ENCODE measurements at places on chromosomes 3 and 15.

GRCh38 chr3:11056531-11057050, 64.0 kb downstream of the SLC6A1 start:
- DNase-seq, result no peak

DNA sequence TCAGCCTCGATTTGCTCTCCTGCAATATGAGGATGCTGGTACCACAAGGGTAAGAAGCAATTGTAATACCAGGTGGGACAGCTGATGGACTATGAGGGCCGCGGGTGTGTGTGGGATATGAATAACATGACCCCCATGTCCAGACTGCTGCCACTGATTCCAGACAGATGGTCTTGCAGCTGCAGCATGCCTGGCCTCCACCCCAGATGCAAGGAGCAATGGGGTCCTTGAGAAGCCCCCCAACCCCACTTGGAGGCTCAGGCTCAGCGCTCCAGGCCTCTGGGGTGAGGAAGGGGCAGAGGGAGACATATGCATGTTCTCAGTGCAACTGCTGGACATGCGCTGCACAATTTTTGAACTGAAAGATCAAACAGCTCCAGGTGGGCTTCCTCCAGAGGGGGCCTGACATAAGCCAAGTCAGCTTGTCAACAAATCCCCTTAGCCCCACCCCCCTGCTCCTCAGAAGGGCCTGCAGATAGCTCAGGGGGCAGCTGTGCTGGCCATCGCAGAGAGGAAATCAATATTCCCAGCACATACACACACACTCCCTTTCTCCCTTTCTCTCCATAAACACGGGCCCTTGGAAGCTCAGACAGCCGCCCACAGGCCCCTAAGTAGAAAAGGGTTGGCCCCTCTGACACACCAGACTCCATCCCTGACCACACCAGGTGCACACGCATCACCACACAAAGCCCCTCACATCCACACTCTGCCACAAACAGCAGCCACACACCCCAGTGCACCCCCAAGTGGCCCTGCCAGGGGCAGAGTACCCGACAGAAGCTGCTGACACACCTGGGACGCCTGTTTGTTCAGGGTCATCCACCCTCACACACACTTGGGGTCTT, 107.0 kb downstream of the IQSEC1 start:
- DNase-seq, result no peak

GRCh38 chr3:194702545-194702944, 16.9 kb downstream of the FAM43A start:
- no peak for DNase-seq

DNA sequence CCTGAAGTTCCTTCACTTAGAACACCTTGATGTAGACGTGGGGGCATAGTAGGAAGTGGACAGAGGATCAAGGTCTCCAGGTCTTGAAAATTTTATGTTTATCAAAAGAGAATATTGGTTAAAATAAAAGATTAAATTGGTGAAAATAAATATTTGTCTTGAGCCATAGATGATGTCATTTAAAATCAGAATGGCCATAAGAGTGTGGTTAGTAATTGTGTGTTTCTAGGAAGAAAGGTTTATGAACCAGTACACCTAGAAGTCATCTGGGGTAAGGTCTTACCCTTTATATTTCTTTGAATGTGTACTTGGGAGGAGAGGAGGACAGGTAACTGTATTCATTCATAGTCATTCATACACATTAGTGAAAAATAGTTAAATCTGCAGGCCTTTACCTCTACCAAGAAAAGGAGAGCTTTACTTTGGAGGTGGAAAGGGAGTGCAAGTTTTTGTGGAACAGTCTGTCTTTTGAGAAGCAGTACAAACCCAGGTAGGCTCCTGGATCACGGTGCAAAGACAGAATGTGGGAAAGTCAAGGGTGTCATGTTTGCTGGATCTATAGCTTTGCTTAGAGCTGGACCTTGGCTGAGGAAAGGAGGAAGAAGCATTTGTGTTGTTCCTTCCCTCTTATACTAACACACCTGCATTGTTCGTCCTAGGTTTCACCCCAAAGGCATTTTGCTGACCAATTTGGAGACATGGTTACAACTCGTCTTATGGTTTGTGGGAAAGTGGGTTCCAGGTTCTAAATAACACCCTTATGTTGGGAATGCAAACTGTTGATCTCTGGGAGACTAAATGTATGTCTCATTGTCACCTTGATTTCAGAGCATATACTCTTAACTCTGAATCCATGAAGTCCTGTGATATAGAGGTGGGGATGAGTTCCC, 6.2 kb downstream of the SCAANT1 start:
- DNase-seq, result no peak

GRCh38 chr3:74832925-74833324, 218.5 kb upstream of the CNTN3 start:
- DNase-seq, result no peak

DNA sequence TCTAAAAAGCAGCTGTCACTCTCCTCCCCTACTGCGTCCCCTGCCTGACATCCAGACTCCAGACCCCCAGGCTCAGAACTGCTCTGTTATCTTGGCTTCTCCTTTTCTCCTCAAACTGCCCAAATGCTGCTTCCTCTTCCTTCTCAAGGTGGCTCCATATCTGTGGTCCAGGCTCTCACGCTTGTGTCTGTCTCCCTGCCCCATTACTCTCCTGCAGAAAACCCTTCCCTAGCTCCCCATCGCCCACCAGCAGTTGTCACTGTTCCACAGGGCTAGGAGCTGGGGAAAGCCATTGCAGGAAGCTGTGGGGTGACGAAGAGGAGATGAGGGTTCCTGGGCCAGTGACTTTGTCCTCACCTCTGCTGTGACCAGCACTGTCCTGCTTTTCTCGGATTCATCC, 30.7 kb upstream of the CGNL1 start:
- DNase-seq, result no peak

GRCh38 chr15:60583946-60584345, 105.0 kb upstream of the ICE2 start:
- DNase-seq, result no peak

DNA sequence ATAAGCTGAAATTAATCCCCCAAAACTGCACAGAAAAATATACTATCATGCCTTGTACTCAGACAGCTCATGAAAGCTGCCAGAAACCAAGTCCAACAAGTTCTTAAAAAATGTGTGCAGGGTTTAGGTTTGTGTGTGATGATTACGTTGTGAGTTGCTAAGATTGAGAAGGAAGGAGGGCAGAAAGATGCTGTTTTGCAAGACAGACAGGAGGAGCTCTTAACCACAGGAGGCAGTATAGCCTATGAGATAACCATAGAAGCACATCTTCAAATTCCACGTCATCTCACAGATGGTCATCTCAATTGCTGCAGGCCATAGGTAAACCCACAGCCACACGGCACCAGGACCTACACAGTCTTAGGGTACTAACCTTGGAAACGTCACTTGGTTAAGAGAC, 191.9 kb downstream of the STT3B start:
- DNase-seq, result peak; percentile 35

DNA sequence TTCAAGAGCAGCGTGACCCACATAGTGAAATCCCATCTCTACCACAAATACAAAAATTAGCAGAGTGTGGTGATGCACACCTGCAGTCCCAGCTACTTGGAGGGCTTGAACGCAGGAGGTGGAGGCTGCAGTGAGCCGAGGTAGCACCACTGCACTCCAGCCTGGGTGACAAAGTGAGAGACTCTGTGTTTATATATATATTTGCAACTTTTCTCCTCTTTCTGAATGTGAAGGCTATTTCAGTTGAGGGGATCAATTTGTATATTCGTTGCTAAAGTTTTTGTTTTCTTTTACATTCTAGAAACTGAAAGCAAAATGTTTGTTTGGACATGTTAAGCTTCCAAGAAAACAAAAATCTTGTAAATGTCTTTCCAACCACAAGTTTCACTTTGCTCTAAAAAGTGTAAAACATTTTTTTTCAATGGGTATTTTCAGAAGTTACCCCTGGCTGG, 29.8 kb upstream of the FAM98B start:
- DNase-seq, result no peak

DNA sequence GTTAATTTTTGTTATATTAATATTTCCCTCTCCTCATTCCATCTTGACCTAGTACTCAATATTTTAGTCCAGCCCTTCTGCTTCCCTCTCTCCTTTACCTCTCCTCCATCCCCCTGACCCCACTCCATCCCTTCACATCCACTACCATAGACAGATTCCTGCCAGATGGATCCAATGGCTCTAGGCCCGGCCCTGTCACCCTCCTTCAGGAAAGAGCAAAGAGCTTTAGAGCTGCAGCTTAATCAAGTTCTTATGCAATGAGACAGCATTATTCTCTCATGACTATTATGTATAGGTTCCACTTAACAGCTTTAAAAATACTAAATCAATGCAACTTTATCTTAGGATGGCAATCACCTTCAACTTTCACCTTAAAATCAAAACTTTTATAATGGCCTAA, 200.7 kb upstream of the TTC14 start:
- no peak for DNase-seq

DNA sequence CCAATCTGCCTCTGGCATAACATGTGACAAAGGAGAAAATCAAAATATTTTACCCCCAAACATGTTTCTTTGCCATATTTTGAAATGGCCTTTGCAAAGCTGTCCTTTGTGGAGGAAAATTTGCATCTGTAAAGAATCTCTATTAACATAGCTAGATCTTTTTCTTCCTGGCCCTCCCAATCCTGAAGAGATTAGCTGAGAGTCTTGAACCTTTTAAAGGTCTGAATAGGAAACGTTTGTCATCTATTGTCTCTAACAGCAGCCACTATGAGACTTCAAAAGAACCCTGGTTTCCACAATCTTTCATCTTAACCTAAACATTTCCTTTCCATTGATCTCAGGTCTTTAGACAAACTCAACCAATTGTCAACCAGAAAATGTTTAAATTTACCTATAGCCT, 520.9 kb upstream of the TGFBR2 start:
- DNase-seq, result no peak

DNA sequence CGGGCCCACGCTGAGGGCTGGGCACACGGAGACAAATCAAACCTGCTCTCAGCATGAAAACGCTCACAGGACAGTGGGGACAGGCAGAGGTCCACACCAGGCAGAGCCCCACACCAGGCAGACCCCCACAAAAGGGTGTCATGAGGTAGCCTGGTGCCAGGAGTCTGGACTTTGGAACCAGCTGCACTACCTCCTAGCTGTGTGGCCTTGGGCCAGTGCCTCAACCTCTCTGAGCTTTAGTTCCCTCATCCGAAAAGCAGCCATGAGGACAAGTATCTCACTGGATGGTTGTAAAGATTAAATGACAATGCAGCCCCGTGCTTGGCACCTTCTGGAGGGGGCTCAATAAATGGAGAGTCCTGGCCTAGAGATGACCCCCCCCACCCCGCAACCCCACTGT, 16.5 kb upstream of the CRABP1 start:
- no peak for DNase-seq

DNA sequence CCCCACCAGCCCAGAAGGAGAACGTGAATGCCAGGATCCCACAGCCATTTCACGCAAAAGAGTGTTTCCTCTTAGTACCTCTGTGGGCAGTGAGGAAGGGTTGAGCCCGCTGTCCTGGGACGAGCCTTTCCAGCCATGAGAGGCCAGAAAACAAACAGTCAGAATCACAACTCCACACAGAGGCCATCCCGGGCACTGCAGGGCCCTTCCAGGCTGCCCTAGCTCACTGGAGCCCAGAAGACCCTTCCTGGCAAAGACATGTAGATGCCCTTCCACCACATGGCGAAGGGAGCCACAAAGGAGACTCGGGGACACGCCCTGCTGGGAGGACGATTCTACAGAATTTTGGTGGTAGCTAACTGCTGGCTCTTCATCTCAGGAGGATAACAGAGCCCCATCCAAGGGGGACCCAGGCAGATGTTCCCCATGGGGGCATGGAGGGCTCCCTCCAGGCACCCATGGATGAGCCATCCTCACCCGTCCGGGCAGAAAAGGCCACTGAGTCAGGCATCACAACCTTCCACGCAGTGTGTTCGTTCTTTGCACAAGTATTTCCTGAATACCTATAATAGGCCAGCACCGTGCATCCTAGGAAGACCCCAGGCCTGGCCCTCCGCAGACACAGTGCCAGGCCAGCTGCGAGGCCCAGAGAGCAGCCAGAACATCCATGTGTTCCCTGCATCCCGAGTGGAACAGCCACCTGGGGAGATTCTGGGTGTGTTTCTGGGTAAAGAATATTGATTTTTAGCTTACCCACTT, 47.2 kb downstream of the SLC12A8 start:
- DNase-seq, result peak; percentile 56

GRCh38 chr3:189142527-189142926, 29.2 kb upstream of the TPRG1 start:
- no peak for DNase-seq

DNA sequence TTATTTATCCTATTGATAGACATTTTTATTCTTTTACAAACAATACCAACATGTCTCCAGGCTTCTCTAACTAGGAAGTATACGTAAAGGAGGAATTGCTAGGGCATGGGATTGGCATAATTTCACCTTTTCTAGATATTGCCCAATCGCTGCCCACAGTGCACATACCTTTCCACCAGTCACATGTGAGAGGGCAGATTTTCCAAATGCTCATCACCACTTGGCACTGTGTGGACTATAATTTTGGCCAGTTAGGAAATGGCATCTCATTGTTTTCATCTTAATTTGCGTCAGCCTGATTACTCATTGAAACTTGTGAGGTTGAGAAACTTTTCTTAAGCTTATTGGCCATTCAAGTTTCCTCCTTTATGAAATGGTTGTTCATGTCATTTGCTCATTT, 57.4 kb upstream of the POLR2M start:
- peak; percentile 24 for DNase-seq

All from inflammatory macrophage treated with lipopolysaccharide for 4 hours (primary cell).